ENCODE measurements at places on chromosomes 11 and 22. TPM values are rescaled to one million over a fixed set of nuclear protein-coding genes. Genes with fewer than 3 reads are reported as not detected.

GPHA2 gene
- total RNA-seq = not detected

C22orf31 gene
- total RNA-seq = not detected

ROBO4 gene
- total RNA-seq = 3.3 TPM

DRD2 gene
- not detected for total RNA-seq

OR51B5 gene
- not detected for total RNA-seq

All from fibroblast of the aortic adventitia (primary cell).